ENCODE measurements at places on chromosomes 11 and 22. TPM values are rescaled to one million over a fixed set of nuclear protein-coding genes. Genes with fewer than 3 reads are reported as not detected.
A peak's percentile ranks its signal among the peaks of the same experiment; 100 is the strongest.

The B4GALNT4 gene
- 0.81 TPM for total RNA-seq

The KCNJ5 gene
- not detected for total RNA-seq

The CLTCL1 gene
- 0.88 TPM for total RNA-seq

The FAM181B gene
- total RNA-seq = not detected

The APOBEC3C gene
- 138 TPM for total RNA-seq

The UBQLNL gene
- total RNA-seq = not detected

The PLA2G3 gene
- total RNA-seq = not detected

DNA sequence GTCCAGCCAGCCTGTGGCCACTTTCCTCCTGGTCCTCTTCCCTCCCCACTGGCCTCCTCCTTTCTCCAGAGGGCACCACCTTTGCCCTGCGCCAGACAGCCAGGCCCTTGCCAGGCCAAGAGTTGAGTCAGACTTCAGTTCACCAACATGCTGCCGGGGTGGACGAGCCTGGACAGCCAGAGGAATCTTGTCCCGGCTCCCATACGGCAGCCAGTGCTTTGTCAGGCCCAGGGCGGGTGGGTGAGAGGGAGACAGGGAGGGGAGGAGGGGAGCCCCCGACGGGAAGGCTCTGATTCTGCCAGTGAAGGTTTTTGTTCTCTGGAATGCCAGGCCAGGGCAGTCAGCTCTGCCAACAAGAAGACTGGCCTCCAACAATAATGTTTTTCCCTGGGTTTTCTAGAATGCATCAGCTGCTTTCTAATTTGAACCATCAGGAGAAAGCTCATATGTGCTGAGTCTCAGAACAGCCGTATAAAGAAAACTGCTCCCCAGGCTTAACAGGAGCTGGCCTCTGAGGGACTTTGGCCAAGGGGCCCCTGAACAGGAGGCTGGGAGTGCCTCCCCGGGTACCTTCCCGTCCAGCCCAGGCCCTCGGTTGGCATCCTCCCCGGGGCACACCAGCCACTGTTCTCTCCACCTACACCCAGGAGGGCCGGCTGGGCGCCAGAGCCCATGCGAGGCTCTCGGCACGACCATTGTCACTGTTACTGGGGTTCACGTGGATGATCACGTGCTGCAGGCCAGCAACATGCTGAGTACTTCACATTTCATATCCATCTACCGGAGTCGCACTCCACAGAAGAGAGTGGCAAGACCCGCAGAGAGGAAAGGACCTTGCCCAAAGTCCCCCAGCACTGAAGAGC is 28.6 kb downstream of the LIF start:
- H3K27me3 ChIP-seq = no peaks in the 10 kb centered on the region
- H3K36me3 ChIP-seq = no peaks in the 10 kb centered on the region
- H3K27ac ChIP-seq = no peak overlapping the region
- no peak overlapping the region for H3K4me3 ChIP-seq
- no peak for DNase-seq

DNA sequence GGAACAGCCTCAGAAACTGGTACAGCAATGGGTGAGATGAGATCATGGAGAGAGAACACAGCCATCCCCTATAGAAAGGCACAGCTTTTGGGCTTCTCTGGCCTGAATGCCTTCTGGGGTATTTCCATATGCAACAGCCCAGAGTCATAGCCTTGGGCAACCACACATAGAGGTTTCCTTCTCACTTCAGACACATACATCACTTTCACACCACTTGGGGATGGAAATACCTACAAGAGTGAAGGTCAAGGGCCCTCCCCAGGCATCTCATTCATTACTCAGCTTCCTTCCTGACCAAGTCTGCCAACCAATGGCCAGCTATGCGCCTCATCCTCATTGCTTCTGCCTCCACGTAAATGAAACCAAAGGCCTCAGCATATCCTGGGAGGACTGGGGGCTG is 17.7 kb upstream of the OLFML1 start:
- H3K4me1 ChIP-seq = peaks cover 6% of the 10 kb centered on the region
- no peak for DNase-seq
- no peaks in the 10 kb centered on the region for H3K27me3 ChIP-seq
- no peak overlapping the region for H3K27ac ChIP-seq

DNA sequence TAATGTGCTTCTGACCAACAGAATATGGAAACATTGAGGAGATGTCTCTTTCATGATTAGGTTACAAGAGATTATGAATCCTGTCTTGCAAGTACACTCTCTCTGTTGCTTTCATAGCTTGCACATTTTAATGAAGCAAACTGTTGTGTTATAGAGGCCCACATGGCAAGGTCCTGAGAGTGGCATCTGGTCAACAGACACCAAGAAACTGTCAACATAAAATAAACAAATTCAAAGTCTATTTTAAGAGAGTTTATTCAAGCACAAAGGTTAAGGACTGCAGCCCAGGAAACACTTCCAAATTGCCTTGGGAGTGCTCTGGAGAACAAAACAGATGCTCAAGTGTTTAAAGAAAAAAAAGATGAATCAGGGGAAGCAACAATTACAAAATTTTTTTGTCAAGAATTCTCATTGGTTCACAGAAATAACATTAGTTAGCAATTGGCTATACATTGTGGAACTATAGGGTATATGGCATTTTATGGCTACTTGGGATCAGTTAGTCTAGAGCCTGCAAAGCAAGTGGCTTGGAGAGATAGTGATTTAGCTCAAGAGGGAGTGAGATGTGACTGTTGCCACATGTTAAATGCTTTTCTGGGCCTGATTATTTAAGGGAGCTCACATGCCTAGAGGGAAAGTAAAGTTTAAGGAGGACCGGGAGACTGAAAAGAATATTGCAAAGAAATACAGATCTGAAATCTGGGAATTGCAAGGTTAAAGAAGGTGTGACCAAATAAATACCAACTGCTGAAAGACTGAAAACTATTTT is 54.6 kb downstream of the CTSC start:
- H3K4me1 ChIP-seq = no peaks in the 10 kb centered on the region
- no peaks in the 10 kb centered on the region for H3K36me3 ChIP-seq
- no peaks in the 10 kb centered on the region for H3K27me3 ChIP-seq
- H3K4me3 ChIP-seq = no peak overlapping the region

DNA sequence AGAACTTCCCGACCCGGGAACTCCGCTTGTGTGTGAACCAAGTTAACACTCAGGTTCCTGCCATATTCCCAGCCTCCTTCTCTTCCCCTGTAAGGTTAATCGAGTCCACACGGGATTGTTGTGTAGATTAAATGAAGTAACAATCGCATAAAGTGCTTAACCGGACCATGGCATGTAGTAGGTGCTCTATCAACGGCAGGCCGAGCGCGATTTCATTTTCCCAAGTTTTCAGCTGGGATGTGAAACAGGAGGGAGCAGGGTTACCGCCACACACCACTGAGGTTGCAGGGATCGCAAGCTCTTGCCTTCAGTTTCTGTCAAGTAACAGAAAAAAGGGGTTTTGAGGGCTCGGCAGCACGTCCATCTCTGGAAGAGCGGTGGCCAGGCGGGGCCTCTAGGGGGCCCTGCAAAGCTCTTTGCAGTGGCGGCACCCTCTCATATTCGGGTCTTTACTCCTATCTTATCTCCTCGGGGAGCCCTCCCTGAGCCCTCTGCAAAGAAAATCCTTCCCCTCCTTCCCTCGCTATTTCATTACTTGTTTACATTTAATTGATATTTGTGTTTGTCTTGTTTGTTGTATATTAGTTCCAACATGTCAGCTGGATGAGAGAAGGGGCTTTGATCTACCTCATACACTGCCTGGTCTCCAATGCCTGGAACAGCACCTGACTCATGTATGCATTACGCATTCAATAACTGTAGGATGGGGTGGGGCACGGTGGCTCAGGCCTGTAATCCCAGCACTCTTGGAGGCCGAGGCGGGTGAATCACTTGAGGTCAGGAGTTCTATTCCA is 816 bp upstream of the PLEKHA7 start:
- H3K27me3 ChIP-seq = peaks cover 6% of the 10 kb centered on the region
- H3K27ac ChIP-seq = no peak overlapping the region
- peak overlapping the region; percentile 66 for H3K4me3 ChIP-seq
- H3K36me3 ChIP-seq = no peaks in the 10 kb centered on the region
- H3K4me1 ChIP-seq = no peaks in the 10 kb centered on the region

- H3K27ac ChIP-seq = no peak overlapping the region
- H3K4me3 ChIP-seq = no peak overlapping the region
- DNase-seq = no peak
- no peaks in the 10 kb centered on the region for H3K36me3 ChIP-seq
- H3K4me1 ChIP-seq = no peaks in the 10 kb centered on the region
- H3K27me3 ChIP-seq = no peaks in the 10 kb centered on the region
Measured at GRCh38 chr11:130101661-130102060, 32.0 kb downstream of the APLP2 start.

- DNase-seq = no peak
- no peak overlapping the region for H3K27ac ChIP-seq
- peaks cover 8% of the 10 kb centered on the region for H3K36me3 ChIP-seq
- no peaks in the 10 kb centered on the region for H3K27me3 ChIP-seq
Measured at GRCh38 chr11:94450048-94450447, 43.6 kb downstream of the MRE11 start.
